ENCODE measurements at places on chromosomes 11 and 22. TPM values are rescaled to one million over a fixed set of nuclear protein-coding genes. Genes with fewer than 3 reads are reported as not detected.

MIOX gene
- total RNA-seq: not detected

INS gene
- total RNA-seq: not detected

C22orf42 gene
- total RNA-seq: not detected

CWC15 gene
- 51.9 TPM for total RNA-seq

APOA5 gene
- total RNA-seq: 2.8 TPM

SCGB1A1 gene
- not detected for total RNA-seq

GNB1L gene
- 4.6 TPM for total RNA-seq

ALKBH3 gene
- 24.4 TPM for total RNA-seq

DDI1 gene
- not detected for total RNA-seq

EFCAB6 gene
- not detected for total RNA-seq

CWF19L2 gene
- total RNA-seq: 21.4 TPM

RNF26 gene
- total RNA-seq: 16.5 TPM

SLC6A5 gene
- not detected for total RNA-seq

KRTAP5-9 gene
- not detected for total RNA-seq

MUS81 gene
- 80.1 TPM for total RNA-seq

BTBD18 gene
- not detected for total RNA-seq

CD3D gene
- 18.3 TPM for total RNA-seq

ZNF195 gene
- 36.1 TPM for total RNA-seq

APIP gene
- 13.3 TPM for total RNA-seq

TMEM134 gene
- 84.7 TPM for total RNA-seq

Measured in Peyer's patch (tissue), 4 donors.